ENCODE measurements at places on chromosomes 13 and 19.
A peak's percentile ranks its signal among the peaks of the same experiment; 100 is the strongest.

DNA sequence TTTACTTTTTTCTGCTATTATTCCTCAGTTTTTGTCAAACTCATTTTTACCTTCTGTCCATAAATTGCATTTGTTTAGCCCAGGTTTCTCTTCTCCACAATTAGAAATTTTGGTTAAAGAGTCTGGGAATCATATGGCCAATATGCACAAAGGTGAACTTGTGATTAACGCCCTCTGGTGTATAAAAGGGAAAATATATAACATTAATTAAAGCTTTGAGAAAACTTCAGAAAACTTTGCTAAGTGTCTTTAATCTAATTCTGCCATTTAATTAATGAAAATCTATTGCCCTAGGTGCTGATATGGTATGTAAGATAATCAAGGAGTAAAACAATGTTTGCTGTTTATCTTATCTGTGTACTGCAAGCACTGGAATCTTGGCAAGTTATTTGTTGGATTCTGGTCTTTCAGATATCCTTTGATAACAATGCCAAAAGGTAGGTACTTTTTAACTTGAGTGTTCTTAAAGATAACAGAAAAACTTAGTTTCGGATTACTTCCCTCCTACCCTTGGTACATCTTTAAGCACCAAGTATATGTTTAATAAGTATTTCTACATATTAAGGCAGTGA lies 402.6 kb downstream of the SUCLA2 start:
- DNase-seq, result no peak

GRCh38 chr19:4380254-4380727 lies 20.1 kb downstream of the SH3GL1 start:
- peak; percentile 22 for DNase-seq

DNA sequence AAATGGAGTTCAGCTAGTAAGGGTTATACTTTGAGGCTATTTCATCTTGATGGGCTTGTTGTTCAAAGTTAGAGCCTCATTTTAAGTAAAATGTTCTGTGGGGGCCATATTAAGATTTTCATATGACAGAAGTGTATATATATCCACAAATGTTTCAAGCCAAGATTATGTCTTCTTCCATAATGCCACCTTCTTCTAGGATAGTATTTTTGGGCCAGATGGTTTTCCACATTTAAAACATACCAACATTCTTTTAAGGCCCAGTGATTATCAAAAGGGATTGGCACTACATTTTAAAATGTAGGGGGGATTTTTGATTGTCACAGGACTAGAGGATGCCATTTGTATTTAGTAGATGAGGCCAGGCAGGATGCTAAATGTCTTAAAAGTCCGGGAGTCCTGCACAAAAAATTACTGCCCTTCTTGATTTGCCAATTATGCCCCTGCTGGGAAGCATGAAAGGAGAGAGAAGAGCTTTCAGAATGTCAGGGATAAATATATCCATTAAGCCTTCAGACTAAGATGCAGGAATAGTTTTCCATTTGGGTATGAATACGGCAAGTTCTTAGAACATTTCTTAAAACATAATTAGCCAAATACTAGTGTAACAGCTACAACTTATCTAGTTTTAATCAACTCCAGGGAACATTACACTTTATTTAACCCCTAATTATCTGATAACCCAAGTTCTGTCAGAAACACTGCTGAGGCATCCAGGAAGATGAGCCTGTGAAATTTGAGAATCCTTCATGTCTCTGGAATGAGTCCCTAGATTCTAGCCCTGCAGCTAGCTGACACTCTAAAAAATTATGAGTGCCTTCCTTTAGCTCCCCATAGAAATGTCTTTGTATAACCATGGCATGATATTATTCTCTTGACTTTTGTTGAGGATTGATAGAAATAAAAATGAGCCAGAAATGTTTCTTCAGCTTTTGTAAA lies 34.0 kb downstream of the ITM2B start:
- DNase-seq, result no peak

DNA sequence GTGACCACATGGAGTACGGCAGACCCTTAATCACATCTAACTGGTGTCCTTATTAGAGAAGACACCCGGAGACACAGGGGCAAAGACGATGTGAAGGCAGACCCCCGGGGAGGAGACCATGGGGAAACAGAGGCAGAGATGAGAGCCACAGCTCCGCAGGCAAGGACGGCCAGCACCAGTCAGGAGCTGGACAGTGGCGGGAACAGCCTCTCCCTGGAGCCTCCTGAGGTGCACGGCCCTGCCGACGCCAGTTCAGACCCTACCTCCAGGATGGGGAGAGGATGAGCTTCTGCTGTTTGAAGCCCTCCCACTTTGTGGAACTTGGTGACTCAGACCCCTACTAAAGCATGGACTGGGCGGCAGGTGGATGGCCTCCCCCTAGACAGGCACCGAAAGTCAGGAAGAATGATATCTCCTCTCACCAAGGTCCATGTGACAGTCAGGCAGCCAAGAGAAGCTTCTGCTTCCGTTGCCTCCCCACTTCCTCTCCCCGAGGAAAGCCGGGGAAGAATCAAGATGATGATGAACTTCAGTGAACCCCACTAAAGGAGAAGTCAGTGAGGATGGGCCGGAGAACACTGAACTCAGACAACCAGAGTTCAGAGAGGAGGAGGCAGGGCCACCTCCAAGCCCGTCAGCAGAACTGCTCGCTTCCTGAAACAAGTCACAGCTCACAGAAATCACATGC lies 25.4 kb downstream of the RAB20 start:
- DNase-seq, result no peak

All from stimulated activated CD4-positive, alpha-beta T cell treated with anti-CD3 and anti-CD28 coated beads, Interleukin-4, amount 100 ng/mL, for 48 hours (primary cell).